ENCODE measurements at places on chromosomes 4 and X.
A peak's percentile ranks its signal among the peaks of the same experiment; 100 is the strongest.

DNA sequence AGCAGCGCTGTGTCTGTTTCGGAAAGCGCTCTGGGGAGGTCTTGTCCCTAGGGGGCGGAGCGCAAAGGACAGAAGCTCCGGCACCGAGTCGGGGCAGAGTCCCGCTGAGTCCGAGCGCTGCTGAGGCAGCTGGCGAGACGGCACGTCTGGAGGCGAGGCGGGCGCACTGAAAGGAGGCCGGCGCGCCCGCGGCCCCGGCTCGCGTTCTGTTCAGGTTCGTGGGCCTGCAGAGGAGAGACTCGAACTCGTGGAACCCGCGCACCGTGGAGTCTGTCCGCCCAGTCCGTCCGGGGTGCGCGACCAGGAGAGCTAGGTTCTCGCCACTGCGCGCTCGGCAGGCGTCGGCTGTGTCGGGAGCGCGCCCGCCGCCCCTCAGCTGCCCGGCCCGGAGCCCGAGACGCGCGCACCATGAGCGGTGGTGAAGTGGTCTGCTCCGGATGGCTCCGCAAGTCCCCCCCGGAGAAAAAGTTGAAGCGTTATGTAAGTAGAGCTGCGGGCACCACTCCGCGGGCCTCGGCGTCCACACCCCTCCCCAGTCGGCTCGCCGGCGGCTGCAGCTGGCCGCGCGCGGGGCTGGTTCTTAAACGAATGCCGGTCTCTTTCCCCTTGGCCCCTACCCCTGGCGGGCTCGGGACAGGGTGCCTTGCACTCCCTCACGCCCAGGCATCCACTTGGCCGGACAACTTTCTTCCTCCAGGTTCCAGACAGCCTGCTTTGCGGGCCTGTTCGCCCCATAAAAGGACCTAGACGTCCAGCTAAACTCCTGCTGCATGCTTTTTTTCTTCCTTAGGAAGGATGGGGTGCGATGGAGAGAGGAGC lies at the start of gene GAB1:
Gene GAB1, plus strand, starts transcription at position 96 of the 819 bp plus-strand sequence. Its CDS starts 313 bp downstream, at position 409.
- peak; percentile 41 for DNase-seq

DNA sequence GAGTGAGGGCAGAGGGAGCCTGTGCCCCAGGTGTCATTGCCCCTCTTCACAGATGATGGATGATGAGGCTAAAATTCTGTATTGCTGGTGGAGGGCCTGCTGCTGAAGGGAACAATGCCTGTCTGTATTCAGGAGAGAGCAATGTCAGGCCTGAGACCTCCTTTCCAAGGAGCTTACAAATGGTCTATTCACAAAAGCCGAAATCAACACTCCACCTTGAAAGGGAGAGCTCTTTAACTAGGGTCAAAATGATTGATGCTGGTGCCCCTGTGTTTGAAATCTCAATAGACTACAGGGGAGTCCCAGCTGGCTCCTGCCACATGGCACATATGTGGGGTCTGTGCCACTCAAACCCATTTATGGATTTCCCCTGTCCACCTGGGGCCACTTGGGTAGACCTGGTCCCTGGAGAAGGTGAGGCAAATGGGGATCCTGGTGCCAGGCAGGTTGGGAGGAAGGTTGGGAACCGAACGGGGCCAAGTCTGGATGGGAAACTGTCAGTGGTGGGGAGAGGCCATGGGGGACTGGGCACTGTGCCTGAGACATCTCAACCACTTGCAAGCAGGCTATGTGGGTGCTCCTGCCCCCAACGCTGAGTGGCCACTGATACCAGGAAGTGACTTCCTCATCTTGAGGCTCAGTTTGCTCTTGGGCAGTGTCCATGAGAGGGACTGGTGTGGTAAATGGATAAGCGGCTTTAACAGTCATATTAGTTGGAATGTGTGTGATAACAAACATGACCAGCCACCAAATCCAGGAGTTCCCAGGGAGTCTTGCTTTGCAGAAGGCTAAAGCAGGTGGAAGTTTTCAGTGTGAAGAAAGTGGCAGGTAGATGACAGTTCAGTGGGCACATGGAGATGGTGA lies 223.8 kb upstream of the PSAPL1 start:
- no peak for DNase-seq

- no peak for DNase-seq
Observed at GRCh38 chrX:30649859-30650258, 3.4 kb upstream of the GK start.

GRCh38 chr4:43276321-43276720 lies 383.8 kb downstream of the GRXCR1 start:
- no peak for DNase-seq

DNA sequence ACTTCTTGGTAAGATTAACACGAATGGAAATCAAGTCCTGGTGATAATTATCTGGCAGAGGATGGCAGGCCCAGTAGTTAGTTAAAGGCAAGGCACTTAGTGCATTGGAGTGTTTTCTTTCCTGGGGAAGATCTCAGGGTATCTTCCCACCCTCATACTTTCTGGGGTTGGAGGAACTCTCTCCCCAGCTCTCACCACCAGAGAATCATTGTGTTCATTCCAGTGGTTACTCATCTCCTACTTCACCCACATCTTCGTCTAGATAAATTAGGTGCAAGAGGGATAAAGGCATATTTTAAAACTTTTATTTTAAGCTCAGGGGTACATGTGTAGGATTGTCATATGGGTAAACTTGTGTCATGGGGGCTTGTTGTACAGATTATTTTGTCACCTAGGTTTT lies 67.5 kb upstream of the SH3RF1 start:
- DNase-seq: no peak

DNA sequence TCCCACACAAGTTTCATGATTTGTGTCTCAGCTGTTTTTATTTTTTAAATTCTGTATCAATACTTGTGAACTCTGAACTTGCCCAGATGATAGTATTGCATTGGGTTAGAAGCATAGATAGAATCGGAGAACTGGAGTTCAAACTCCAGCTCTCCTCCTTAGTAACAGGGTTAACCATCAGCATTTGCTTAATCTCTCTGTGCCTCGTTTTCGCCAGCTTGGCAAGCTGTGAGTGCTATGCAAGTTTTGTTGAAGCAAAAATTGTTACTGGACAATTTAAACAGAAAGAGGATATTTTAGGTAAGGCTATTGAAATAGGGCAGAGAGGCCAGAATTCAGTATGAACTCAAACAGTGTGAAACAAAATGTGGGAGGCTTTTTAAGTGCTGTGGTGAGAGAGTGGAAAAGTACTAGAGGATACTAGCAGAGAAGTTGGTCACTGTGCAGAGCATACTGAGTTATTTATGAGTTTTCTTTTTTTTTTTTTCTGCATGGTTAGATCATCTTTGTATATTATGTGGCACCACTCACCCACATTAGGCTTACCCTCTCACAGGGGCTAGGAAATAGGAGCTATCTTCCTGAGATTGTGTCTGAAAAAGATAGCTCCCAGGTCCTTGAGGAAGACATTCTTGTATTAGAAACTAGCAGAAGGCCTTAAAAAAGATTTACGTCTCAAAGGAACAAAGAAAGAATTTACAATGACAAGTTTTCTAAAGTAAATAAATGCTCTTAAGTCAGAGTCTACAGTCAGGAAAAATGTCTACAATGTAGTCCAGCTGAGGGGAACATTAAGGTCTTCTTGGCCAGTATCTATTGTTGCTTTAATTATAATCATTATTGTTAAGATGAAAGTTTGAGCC lies 1126.6 kb downstream of the FAT4 start:
- DNase-seq: no peak

- no peak for DNase-seq
Observed at GRCh38 chr4:74293558-74293957, 14.7 kb upstream of the EPGN start.

- DNase-seq: no peak
Observed at GRCh38 chr4:7160951-7161440, 31.3 kb upstream of the SORCS2 start.

DNA sequence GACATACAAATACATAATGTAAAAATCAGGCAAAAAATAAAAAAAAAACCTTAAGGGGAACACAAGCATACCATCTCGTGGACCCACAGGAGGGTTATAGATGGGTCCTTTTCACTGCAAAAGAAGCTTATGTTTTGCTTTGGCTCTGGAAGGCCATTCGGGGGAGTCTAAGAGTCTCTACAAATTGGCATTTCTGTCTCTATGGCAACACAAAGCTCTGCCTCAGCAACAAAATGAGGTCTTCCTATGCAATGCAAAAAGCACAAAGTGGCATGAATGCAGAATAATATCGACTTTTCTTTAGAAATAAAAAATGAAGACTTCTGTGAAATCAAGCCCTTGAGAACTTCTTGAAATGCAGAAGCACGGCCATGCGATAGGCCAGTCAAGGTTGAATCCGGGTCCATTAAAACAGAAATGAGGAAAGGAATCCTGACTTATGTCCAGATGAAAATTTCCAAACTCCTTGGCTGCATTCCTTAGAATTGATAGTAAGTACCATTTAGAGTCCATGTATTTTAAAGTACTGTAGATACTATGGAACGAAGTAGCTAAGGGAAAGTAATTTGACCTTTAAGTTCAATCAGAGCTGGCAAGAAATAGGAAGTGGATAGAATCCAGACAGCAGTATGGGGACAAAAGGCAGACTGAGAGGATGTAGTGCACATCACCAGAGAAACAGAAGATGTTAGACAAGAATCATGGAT lies 63.7 kb upstream of the PDLIM3 start:
- no peak for DNase-seq

DNA sequence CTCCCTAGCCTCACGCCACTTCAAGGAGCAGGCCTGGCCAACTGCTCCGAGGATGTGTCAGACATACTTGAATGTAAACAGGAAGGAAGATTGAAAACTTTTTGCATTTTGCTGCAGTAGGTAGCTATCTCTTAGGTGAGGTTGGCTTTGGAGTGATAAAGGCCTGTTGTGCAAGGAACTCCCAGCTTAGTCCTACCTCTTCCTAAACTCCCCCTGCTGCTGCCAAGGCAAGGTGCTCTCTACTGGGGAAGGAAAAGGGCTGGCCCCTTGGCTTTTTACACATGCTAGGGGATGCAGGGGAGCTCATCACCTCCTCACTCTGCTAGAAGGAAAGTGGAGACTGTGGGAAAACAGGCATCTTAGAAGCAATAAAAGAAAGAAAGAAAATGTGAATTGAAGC lies 10.7 kb upstream of the BRS3 start:
- DNase-seq: no peak

GRCh38 chr4:150890246-150890645 lies 124.8 kb downstream of the LRBA start:
- DNase-seq: no peak

- no peak for DNase-seq
Observed at GRCh38 chr4:124329134-124329533, 383.4 kb downstream of the ANKRD50 start.

DNA sequence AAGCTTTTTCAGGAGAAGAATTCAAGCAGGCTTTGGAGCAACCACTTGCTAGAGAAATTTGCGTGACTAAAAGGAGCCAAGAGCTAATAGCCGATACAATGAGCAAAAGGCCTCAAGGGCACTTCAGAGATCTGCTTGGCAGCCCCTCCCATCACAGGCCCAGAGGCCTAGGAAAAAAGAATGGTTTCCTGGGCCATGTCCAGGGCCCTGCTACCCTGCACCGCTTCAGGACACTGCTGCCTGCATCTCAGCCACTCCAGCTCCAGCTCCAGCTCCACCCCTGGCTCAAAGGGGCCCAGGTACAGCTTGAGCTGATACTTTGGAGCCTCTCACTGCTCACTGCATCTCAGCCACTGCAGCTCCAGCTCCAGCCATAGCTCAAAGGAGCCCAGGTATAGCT lies 98.9 kb downstream of the FAM13A start:
- no peak for DNase-seq

GRCh38 chr4:94833394-94833793 lies 75.6 kb downstream of the BMPR1B start:
- DNase-seq: no peak

- no peak for DNase-seq
Observed at GRCh38 chrX:129690435-129690834, 35.7 kb upstream of the APLN start.

- peak; percentile 29 for DNase-seq
Observed at GRCh38 chr4:121726642-121727268, 30.0 kb upstream of the ANXA5 start.

GRCh38 chrX:97564496-97564895 lies 680.8 kb downstream of the RPA4 start:
- no peak for DNase-seq

GRCh38 chr4:3369781-3370674 lies 71.7 kb upstream of the HGFAC start:
- DNase-seq: peak; percentile 28

- peak; percentile 73 for DNase-seq
Observed at GRCh38 chr4:145609481-145610427, 9.4 kb upstream of the MMAA start.

DNA sequence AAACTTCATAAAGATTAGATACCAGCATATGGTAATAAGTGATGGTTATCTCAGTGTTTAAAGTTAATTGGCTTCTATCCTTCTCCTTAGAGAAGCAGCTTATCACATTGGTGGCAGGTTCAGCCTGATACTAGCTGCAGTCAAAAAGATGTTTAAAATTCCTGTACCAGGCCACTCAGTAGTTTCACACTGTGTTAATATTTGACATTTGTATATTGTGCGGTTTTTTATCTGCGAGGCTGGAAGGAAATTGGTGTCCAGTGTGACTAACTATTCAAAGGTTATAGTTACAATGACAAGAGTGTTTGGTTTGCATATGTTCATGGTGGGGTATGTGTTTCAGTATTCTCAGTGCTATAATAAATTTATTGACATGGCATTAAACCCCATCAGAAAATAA lies 27.5 kb upstream of the TBC1D8B start:
- no peak for DNase-seq

- no peak for DNase-seq
Observed at GRCh38 chr4:169239221-169239905, 31.4 kb downstream of the SH3RF1 start.

- no peak for DNase-seq
Observed at GRCh38 chrX:9378980-9379696, 85.7 kb upstream of the TBL1X start.

DNA sequence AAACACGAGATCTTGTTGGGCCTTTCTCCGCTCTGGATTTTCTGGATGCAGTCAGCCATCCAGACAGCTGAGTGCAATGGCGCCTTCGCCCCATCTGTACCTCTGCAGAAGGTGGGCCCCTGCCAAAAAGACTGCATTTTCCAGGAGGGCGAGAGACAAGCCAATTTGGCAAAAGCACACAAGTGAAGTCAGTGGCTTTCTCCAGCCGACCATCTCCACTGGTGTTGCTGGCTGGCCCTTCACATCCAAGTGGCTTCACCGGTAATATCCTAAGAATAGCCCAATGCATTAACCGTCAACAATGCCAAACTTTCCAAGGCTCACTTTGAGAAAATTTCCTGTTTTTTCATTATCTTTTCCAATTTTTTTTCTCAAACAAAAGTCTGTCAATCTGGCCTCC lies 96.2 kb upstream of the MXRA5 start:
- DNase-seq: no peak

GRCh38 chrX:54177306-54177705 lies 5.7 kb downstream of the FAM120C start:
- DNase-seq: no peak

Data from activated CD4-positive, alpha-beta T cell treated with anti-CD3 and anti-CD28 coated beads, Interleukin-2, amount 50 U/mL, for 48 hours (primary cell).